ENCODE measurements at places on chromosomes 7 and 10.
A peak's percentile ranks its signal among the peaks of the same experiment; 100 is the strongest.

DNA sequence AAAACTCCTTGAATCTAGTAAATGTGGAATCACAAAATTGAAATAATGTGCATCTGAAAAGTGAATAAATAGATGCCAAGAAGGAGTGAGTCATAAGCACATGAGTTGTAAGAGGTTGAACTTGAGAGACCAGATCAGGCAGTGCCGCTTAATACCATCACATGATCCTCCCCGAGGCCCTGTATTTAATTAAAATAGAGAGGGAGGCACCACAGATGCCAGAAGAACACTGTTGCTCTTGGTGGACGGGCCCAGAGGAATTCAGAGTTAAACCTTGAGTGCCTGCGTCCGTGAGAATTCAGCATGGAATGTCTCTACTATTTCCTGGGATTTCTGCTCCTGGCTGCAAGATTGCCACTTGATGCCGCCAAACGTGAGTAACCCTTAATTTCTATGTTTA, at the start of gene GPNMB:
Gene GPNMB (plus strand): TSS at position 221 of the 400 bp plus-strand sequence. CDS start 83 bp downstream, at position 304.
- DNase-seq = peak; percentile 55

DNA sequence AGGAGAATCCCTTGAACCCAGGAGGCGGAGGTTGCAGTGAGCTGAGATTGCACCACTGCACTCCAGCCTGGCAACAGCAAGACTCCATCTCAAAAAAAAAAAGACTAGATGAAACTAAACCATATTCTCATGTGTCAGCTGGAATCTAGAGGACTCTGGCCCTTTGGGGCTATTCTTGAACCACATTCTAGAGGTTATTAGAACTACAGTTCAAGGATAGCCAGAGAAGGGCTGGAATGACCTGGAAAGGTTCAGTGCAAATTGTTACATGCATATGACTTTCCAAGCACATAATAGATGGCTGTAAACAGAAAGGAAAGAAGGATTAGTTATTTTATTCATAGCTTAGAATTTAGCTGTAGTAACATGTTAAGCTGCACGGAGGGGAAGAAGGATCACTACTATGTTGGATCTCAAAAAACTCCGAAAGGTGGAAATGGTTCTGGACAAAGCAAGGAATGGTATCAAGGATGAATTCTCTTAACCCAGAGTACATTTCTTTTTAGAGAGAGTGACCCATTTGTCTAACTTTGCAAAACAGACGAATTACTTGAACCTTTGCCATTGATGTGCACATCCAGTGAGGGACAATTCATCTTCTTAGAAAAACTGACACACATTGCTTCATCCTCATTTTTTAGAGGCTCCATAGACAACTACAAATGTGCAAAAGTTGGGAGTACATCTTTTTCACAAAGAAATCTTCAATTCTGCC, 124.0 kb upstream of the SAMD8 start:
- no peak for DNase-seq

- DNase-seq = no peak
These were observed 36.1 kb downstream of the SGPL1 start for GRCh38 chr10:70851597-70852475.

- no peak for DNase-seq
These were observed 66.7 kb downstream of the CCDC3 start for GRCh38 chr10:12934777-12935176.

DNA sequence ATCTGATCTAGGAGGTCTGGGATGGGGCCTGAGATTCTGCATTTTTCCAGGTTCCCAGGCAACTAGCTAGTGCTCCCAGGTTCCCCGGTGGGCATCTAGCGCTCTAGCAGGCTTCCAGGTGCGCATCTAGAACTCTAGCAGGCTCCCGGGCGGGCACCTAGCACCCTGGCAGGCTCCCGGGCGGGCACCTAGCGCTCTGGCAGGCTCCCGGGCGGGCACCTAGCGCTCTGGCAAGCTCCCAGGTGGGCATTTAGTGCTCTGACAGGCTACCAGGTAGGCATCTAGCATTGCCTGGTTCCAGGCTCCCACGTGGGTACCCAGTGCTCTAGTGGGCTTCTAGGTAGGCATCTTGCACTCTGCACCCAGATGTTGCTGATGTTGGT, 414.7 kb downstream of the PLXNA4 start:
- no peak for DNase-seq

DNA sequence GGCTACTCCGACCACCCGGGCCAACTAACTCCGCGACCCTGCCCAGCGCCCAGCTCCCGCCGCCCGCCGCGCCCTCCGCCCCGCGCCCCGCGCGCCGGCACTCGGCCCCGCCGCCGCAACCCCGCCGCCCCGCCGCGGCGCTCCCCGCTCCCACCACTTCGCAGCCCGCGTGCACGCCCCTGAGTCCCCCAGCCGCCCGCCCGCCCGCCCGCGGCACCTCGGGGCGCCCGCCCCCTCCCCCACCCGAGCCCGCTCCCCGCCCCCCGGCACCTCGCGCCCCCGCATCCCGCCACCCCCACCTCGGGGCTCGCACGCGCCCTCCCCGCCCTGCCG, 598 bp downstream of the JAZF1 start:
- no peak for DNase-seq

- peak; percentile 68 for DNase-seq
These were observed 17.8 kb upstream of the ZKSCAN1 start for GRCh38 chr7:99997545-99998137.

- peak; percentile 71 for DNase-seq
These were observed 647 bp upstream of the NACAD start for GRCh38 chr7:45089341-45089891.

Data from femur (tissue), 1 donor.